CD4-positive, alpha-beta T cell (primary cell): ENCODE measurements at places on chromosomes 12 and 14.

- DNase-seq, result no peak
- H3K27ac ChIP-seq, result no peak overlapping the region
- no peaks in the 10 kb centered on the region for H3K27me3 ChIP-seq
- no peak overlapping the region for H3K4me3 ChIP-seq
Observed at GRCh38 chr14:43803076-43803689, 703.9 kb downstream of the FSCB start.

GRCh38 chr14:60266021-60266937, 17.3 kb downstream of the PPM1A start:
- DNase-seq, result peak; percentile 55
- H3K27me3 ChIP-seq, result no peaks in the 10 kb centered on the region
- no peak overlapping the region for H3K27ac ChIP-seq
- no peaks in the 10 kb centered on the region for H3K36me3 ChIP-seq
- H3K4me1 ChIP-seq, result peaks cover 2% of the 10 kb centered on the region

DNA sequence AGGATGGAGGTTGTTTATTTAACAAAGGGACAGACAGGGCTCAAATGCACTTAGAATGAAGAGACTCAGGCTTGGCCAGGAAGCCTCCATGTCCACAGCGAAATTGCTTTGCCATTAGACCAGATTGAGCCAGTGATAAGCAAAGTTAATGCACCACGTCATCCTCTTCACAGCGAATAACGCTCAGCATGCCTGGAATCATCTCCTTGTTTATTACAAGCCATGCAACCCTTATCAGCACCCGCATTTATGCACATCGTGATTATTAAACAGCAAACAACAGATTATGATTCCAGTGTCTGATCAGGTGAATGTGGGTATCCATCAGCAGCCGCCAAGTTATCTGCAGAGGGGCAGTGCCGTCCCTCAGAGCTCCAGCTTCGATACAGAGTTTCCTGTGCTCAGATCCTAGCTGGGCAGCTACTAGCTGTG, 175.0 kb upstream of the TMEM132C start:
- no peak for DNase-seq
- H3K27ac ChIP-seq, result no peak overlapping the region
- no peak overlapping the region for H3K4me3 ChIP-seq
- H3K36me3 ChIP-seq, result no peaks in the 10 kb centered on the region
- no peaks in the 10 kb centered on the region for H3K27me3 ChIP-seq
- no peaks in the 10 kb centered on the region for H3K4me1 ChIP-seq

DNA sequence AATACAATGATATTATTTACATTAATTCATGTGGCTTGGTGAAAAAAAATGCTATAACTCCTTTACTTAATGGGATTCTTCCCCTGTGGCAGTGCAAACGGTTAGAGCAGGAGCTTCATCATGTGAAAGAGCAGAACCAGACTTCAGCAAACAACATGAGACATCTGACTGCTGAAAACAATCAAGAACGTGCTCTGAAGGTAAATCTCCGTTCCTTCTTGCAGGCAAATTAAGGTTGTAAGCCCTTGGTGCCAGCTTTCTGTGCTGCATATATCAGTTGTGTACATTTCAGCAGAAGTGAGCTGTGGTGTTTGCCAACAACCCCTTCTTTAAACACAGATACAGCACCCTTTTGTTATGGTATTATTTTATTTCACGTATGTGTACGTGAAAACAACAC, 171.7 kb downstream of the MIPOL1 start:
- no peaks in the 10 kb centered on the region for H3K36me3 ChIP-seq
- no peak overlapping the region for H3K4me3 ChIP-seq
- H3K27ac ChIP-seq, result no peak overlapping the region
- no peaks in the 10 kb centered on the region for H3K4me1 ChIP-seq

DNA sequence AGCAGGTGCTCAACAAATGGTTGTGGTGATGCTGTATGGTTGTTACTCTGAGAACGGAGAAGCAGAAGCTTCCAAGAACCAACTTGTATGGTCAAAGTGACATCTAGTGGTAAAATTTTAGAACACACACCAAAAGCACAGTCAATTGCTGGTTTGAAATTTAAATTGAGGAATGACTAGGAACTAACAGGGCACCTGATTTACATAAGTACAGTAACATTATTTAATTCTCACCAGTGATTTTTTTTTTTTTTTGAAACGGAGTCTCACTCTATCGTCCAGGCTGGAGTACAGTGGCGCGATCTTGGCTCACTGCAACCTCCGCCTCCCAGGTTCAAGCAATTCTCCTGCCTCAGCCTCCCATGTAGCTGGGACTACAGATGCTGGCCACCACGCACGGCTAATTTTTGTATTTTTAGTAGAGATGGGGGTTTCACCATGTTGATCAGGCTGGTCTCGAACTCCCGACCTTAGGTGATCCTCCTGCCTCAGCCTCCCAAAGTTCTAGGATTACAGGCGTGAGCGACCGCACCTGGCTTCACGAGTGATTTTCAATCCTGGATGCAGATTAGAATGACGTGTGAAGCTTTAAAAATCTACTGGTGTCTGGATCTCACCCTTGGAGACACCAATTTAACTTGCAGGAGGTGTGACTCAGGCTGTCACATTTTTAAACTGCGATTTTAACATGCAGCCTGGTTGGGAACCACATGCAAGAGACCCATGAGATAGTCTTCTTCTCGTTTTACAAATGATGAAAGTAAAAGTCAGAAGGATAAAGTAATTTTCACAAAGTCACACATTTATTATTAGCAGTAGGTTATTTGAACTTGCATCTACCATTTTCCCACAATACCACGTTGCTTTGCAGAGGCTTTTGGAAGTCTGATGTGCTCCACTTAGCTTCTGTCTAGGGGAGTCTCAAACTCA, 14.1 kb upstream of the NUMB start:
- no peak overlapping the region for H3K27ac ChIP-seq
- peaks cover 6% of the 10 kb centered on the region for H3K4me1 ChIP-seq
- no peaks in the 10 kb centered on the region for H3K27me3 ChIP-seq
- no peak overlapping the region for H3K4me3 ChIP-seq

- H3K36me3 ChIP-seq, result peaks cover 25% of the 10 kb centered on the region
- H3K27me3 ChIP-seq, result no peaks in the 10 kb centered on the region
- no peak overlapping the region for H3K27ac ChIP-seq
- no peak overlapping the region for H3K4me3 ChIP-seq
- no peaks in the 10 kb centered on the region for H3K4me1 ChIP-seq
- no peak for DNase-seq
Observed at GRCh38 chr12:98656289-98657101, 11.4 kb downstream of the APAF1 start.

DNA sequence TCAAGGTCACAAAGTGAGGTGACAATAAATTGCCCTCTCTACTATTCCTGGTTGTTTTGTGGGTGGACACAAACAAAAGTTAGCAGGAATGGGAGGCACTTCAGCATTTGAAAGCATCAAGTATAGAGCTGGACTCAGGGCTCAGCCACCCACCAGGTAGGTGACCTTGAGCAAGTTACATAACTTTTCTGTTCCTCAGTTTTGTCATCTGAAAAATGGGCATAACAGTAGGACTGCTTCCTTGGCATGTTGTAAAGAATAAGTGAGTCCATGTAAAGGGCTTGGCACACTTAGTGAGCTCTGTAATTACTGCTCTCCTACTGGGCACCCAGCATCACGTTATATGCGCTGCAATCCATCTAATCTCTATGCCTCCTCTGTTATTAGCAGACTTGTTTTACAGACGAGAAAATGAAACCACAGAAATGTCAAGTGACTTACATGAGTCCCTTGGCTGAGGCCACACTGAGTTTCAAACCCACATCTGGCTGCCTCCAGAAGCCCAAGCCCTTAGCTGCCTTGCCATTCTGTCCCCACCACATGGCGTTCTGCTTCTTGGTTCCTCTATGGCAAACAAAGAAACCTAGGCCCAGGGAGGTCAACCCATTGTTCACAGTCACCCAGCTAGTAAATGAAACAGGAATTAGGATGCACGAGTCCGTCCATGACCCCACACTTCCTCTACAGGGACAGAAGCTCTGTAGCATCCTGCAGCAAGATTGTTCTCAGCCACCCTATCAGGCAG, 63.2 kb upstream of the SLC24A4 start:
- peaks cover 7% of the 10 kb centered on the region for H3K4me1 ChIP-seq
- no peak overlapping the region for H3K4me3 ChIP-seq
- peaks cover 21% of the 10 kb centered on the region for H3K27me3 ChIP-seq
- H3K27ac ChIP-seq, result no peak overlapping the region
- no peaks in the 10 kb centered on the region for H3K36me3 ChIP-seq
